CD4-positive, alpha-beta memory T cell (primary cell): ENCODE measurements at places on chromosomes 3 and 15. TPM values are rescaled to one million over a fixed set of nuclear protein-coding genes. Genes with fewer than 3 reads are reported as not detected.

SLCO2A1 gene
- total RNA-seq, result not detected

GRCh38 chr3:195194559-195195206 lies 76.3 kb downstream of the XXYLT1 start:
- H3K27me3 ChIP-seq, result no peaks in the 10 kb centered on the region
- H3K4me1 ChIP-seq, result peaks cover 12% of the 10 kb centered on the region
- H3K27ac ChIP-seq, result no peak overlapping the region
- no peak for DNase-seq
- H3K36me3 ChIP-seq, result no peaks in the 10 kb centered on the region

DNA sequence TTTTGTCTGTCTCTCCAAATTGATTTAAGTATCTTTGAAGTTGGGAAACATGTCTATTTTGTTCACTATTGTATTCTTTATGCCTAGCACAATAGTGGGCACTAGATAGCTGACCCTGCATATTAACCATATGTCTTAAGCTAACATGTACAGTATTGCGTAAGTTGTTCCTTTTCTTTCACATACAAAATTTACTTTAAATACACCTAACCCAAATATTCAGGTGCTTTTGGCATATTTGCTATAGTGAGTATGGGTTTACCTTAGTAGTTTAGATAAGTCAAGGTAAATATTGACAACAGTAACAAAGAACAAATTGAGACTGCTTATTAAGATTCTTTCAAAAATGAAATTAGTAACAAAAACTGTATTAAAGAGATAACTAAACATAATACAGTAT lies 50.9 kb downstream of the NRG4 start:
- no peak overlapping the region for H3K4me3 ChIP-seq
- no peaks in the 10 kb centered on the region for H3K4me1 ChIP-seq
- no peak for DNase-seq
- no peaks in the 10 kb centered on the region for H3K36me3 ChIP-seq

DNA sequence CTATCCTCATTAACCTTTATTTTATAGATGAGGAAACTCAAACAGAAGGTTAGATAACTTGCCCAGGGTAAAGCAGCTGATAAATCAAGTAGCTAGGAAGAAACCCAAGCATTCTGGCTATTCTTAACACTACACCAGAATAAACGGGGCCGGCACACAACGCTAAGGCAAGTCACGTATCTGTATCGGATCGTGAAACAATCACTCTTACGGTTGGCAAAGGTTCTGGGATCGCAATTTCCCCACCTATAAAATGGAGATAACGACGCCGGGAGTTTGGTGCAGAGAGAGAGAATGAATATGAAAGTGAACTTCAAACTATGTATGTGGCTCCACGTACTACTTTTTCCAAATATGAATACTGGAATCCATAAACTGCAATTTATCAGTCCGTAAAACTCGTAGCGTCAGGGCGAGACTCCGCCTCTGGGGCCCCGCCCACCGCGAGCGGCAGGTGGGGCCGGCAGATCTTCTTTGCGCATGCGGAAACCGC lies 252 bp upstream of the ARMC8 start:
- no peaks in the 10 kb centered on the region for H3K27me3 ChIP-seq
- peaks cover 42% of the 10 kb centered on the region for H3K4me1 ChIP-seq
- peak overlapping the region; percentile 87 for H3K27ac ChIP-seq
- H3K36me3 ChIP-seq, result no peaks in the 10 kb centered on the region
- peak overlapping the region; percentile 94 for H3K4me3 ChIP-seq
- peak; percentile 88 for DNase-seq

- H3K4me1 ChIP-seq, result no peaks in the 10 kb centered on the region
- no peaks in the 10 kb centered on the region for H3K36me3 ChIP-seq
- H3K4me3 ChIP-seq, result no peak overlapping the region
- H3K27me3 ChIP-seq, result no peaks in the 10 kb centered on the region
- H3K27ac ChIP-seq, result no peak overlapping the region
- DNase-seq, result no peak
Measured at GRCh38 chr15:29097168-29097567, 172.5 kb downstream of the NSMCE3 start.
